Naive thymus-derived CD8-positive, alpha-beta T cell (primary cell): ENCODE measurements at places on chromosomes 11 and 22.

GRCh38 chr11:59154610-59155009 lies 12.0 kb downstream of the FAM111A start:
- DNase-seq: no peak
- no peak overlapping the region for H3K27ac ChIP-seq
- no peak overlapping the region for H3K4me3 ChIP-seq
- H3K36me3 ChIP-seq: peaks cover 28% of the 10 kb centered on the region
- H3K4me1 ChIP-seq: peaks cover 28% of the 10 kb centered on the region

- H3K27ac ChIP-seq: no peak overlapping the region
- DNase-seq: no peak
These were observed 56.8 kb downstream of the CADM1 start for GRCh38 chr11:115447273-115447864.

GRCh38 chr11:57167125-57167846 lies 14.5 kb upstream of the LRRC55 start:
- no peak overlapping the region for H3K4me3 ChIP-seq
- no peaks in the 10 kb centered on the region for H3K36me3 ChIP-seq
- H3K27me3 ChIP-seq: peaks cover 29% of the 10 kb centered on the region
- no peak overlapping the region for H3K27ac ChIP-seq
- DNase-seq: no peak
- no peaks in the 10 kb centered on the region for H3K4me1 ChIP-seq

DNA sequence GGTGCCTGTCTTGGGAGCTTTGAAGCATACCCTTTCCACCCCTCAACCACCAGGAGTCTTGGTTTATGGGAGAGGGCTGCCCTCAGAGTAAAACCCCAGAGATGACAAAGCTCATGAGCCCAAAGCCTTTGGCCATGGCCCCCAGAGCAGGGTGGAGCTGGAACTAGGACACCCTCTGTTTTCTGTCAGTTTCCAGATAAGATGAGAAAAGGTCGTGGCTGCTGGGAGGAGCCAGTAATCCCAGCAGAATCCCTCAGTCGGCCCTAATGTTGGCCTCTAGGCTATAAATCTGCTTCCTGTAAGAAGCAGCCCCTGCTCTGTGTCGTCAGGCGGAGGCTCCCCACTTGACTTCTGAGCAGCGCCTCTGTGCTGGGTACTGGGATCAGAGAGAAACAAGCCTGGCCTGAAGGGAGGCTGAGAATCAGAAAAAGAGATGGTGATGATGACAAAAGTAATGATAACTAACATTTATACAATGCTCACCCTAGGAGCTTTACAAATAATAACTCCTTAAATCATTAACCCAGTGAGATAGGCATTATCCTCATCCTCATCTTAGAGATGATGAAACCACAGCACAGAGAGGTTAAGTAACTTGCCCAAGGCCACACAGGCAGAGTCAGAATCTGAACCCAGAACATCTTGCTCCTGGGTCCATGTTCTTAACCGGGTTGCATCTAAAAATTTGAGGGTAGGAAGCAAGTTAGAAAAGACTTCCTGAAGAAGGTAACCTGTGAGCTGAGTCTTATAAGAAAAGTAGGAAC lies 471.4 kb downstream of the SOX6 start:
- H3K27ac ChIP-seq: no peak overlapping the region
- no peak for DNase-seq
- H3K4me1 ChIP-seq: no peaks in the 10 kb centered on the region
- H3K27me3 ChIP-seq: peaks cover 25% of the 10 kb centered on the region

GRCh38 chr11:44319552-44320288 lies 9.8 kb upstream of the ALX4 start:
- no peak overlapping the region for H3K27ac ChIP-seq
- H3K36me3 ChIP-seq: no peaks in the 10 kb centered on the region
- H3K4me1 ChIP-seq: peaks cover 15% of the 10 kb centered on the region
- H3K4me3 ChIP-seq: no peak overlapping the region
- peaks cover 42% of the 10 kb centered on the region for H3K27me3 ChIP-seq

- no peak for DNase-seq
- no peaks in the 10 kb centered on the region for H3K36me3 ChIP-seq
- no peaks in the 10 kb centered on the region for H3K27me3 ChIP-seq
- H3K27ac ChIP-seq: no peak overlapping the region
- H3K4me1 ChIP-seq: no peaks in the 10 kb centered on the region
These were observed 41.3 kb upstream of the RDX start for GRCh38 chr11:110337570-110338193.

- peaks cover 76% of the 10 kb centered on the region for H3K36me3 ChIP-seq
- H3K27me3 ChIP-seq: no peaks in the 10 kb centered on the region
- H3K4me3 ChIP-seq: no peak overlapping the region
- no peak for DNase-seq
These were observed 19.2 kb downstream of the FAM118A start for GRCh38 chr22:45328822-45329529.

DNA sequence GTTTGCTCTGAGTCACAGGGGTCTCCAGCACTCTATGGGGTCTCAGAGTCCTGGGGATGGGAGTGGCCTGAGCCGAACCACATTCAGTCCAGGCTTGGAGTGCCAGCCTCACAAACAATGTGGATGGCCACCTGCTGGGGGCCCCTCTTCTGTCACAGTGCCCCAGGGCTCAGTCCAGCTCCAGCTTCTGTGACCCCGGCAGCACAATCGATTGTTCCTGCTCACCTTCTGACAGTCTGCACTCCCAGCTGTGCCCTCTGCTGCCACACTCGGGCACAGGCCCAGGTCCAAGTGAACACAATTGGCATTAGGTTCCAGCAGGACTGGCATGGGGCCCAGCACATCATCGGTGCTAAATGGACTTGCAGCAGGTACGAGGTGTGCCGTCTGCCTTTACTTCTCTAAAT lies 84.8 kb downstream of the TP53I11 start:
- H3K36me3 ChIP-seq: peaks cover 10% of the 10 kb centered on the region
- no peak overlapping the region for H3K27ac ChIP-seq
- peaks cover 21% of the 10 kb centered on the region for H3K4me1 ChIP-seq
- H3K4me3 ChIP-seq: no peak overlapping the region

DNA sequence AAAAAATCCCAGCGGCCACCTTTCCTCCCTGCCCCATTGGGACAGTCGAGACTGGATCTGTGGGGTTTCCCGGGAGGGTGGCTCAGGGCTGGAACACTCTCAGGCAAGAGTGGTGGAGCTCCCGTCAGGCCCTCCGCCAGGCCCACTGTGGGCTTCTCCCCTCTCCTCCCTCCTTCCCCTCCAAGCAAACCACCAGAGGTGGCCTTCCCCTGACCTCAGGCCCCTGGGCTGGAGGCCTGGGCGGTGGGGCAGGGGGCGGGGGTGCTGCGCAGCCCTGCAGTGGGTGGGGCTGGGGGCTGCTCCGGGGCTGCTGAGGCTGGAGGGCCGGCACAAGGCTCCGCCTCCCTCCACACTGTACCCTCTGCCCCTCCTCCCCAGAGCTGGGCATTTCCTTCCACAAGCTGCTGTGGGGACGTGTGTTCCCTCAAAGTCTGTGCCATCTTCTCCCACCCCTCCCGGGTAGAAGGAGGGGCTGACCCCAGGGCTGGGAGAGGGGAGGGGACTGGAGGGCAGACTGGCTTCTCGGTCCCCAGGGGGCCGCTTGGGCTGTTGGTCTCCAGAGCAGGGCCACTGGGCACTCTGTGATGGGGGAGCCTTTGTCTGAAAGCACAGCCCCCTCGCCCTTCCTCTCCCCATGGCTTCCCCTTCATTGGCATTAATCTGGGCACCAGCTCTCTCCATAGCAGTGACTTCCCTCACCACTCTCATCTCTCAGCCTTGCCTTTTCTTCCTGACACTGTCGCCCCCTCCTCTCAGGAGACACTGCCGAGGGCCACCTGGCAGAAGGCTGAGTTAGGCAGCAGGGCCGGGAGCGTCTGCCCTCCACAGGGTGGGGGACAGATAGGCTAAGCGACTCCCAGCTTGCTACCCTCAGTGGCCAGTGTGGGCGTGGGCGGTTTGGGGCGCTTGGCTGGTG lies 7.1 kb downstream of the RCOR2 start:
- no peak overlapping the region for H3K27ac ChIP-seq
- H3K36me3 ChIP-seq: peaks cover 38% of the 10 kb centered on the region
- H3K27me3 ChIP-seq: no peaks in the 10 kb centered on the region
- DNase-seq: no peak
- H3K4me3 ChIP-seq: no peak overlapping the region

GRCh38 chr11:1433568-1433967 lies 43.8 kb downstream of the BRSK2 start:
- DNase-seq: no peak
- no peaks in the 10 kb centered on the region for H3K36me3 ChIP-seq
- H3K4me1 ChIP-seq: no peaks in the 10 kb centered on the region
- no peak overlapping the region for H3K27ac ChIP-seq
- H3K4me3 ChIP-seq: no peak overlapping the region

GRCh38 chr11:99370549-99371216 lies 349.9 kb downstream of the CNTN5 start:
- no peak for DNase-seq
- no peak overlapping the region for H3K27ac ChIP-seq
- H3K36me3 ChIP-seq: no peaks in the 10 kb centered on the region
- no peaks in the 10 kb centered on the region for H3K27me3 ChIP-seq
- H3K4me3 ChIP-seq: no peak overlapping the region
- no peaks in the 10 kb centered on the region for H3K4me1 ChIP-seq

GRCh38 chr11:113203141-113203753 lies 111.1 kb upstream of the TTC12 start:
- no peaks in the 10 kb centered on the region for H3K36me3 ChIP-seq
- no peak overlapping the region for H3K27ac ChIP-seq
- peaks cover 42% of the 10 kb centered on the region for H3K27me3 ChIP-seq
- no peaks in the 10 kb centered on the region for H3K4me1 ChIP-seq
- no peak for DNase-seq

GRCh38 chr11:29435421-29435820 lies 581.4 kb downstream of the KCNA4 start:
- no peaks in the 10 kb centered on the region for H3K36me3 ChIP-seq
- H3K4me1 ChIP-seq: no peaks in the 10 kb centered on the region
- H3K27me3 ChIP-seq: no peaks in the 10 kb centered on the region
- H3K4me3 ChIP-seq: no peak overlapping the region
- DNase-seq: no peak

GRCh38 chr11:60993615-60994014 lies 22.1 kb downstream of the CD6 start:
- DNase-seq: no peak
- no peaks in the 10 kb centered on the region for H3K27me3 ChIP-seq
- peaks cover 78% of the 10 kb centered on the region for H3K36me3 ChIP-seq
- H3K4me1 ChIP-seq: peaks cover 82% of the 10 kb centered on the region
- peak overlapping the region; percentile 19 for H3K4me3 ChIP-seq

DNA sequence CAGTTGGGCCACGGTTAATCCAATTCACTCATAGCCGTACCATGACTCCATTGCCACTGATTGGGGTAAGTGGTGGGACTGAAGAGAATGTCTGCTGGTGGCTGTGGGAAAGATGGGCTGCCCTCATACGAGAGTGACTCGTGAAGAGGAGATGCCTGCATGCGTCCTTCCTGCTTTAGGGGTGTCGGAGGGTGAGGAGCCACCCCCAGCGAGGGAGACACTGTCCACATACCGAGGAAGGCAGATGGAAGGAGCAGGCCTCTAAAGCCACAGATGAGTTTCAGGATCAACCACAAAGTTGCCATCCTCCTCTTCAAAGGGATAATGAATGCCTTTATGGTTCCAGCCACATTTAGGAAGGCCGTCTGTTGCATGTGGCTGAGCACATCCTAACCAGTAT lies 83.2 kb downstream of the GRIK4 start:
- H3K27me3 ChIP-seq: peaks cover 35% of the 10 kb centered on the region
- H3K27ac ChIP-seq: no peak overlapping the region
- no peak overlapping the region for H3K4me3 ChIP-seq
- no peaks in the 10 kb centered on the region for H3K4me1 ChIP-seq
- H3K36me3 ChIP-seq: no peaks in the 10 kb centered on the region

GRCh38 chr11:107696140-107696539 lies 15.7 kb downstream of the SLN start:
- no peak overlapping the region for H3K4me3 ChIP-seq
- H3K4me1 ChIP-seq: no peaks in the 10 kb centered on the region
- DNase-seq: no peak
- H3K36me3 ChIP-seq: no peaks in the 10 kb centered on the region
- no peak overlapping the region for H3K27ac ChIP-seq

DNA sequence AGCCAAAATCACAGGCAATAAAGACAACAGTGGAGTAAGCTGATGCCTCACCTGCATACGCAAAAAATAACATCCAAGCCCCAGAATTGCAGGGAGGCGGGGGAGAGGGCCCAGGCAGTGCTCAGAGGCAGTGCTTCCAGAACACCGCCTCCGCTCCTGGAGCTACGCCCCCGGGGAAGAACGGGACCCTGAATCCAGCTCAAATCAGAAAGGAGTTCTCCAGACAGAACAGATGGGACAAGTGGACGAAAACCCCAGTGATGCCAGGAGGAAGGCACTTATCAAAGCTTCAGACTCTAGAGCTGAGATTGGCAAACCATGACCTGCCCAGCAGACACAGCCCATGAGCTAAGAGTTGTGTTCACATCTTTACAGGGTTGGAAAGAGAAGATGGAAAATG lies 683.9 kb downstream of the TBC1D22A start:
- peaks cover 37% of the 10 kb centered on the region for H3K27me3 ChIP-seq
- DNase-seq: no peak
- H3K4me1 ChIP-seq: no peaks in the 10 kb centered on the region
- H3K4me3 ChIP-seq: no peak overlapping the region
- H3K36me3 ChIP-seq: no peaks in the 10 kb centered on the region

DNA sequence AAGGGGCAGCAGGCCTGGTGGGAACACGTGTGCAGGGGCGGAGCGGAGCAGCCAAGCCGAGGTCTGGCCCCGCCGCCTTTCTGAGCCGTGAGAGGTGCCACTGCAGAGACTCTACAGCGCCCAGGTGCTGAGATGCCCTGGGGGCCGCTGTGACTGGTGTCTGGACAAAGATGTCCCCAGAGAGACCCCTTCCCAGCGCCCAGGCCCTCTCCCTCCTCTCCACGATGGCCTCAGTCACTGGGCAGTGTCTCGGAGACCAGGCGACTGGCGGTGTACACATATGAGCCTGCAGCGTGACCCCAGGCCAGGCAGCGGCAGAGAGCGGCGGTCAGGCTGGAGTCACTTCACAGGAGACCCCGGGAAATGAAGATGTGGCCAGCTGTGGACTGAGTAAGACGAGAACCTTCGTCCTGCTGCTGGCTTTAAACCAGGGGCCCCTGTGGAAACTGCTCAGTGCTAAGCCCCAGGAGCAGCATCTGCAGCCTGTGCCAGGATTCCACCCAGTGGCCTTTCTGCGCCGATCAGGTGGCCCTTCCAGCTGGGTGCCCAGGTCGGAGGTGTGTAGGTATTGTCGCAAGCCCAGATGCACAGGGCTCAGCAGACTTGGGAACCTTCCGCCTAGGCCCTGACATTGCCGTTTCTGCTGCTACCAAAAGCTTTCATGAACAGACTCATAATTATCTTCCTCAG lies 34.7 kb downstream of the MOB2 start:
- no peaks in the 10 kb centered on the region for H3K27me3 ChIP-seq
- DNase-seq: no peak
- H3K27ac ChIP-seq: no peak overlapping the region
- H3K36me3 ChIP-seq: no peaks in the 10 kb centered on the region
- no peak overlapping the region for H3K4me3 ChIP-seq

GRCh38 chr11:78156127-78156844 lies 16.9 kb upstream of the ALG8 start:
- no peak overlapping the region for H3K27ac ChIP-seq
- no peak for DNase-seq
- H3K4me1 ChIP-seq: no peaks in the 10 kb centered on the region

- DNase-seq: no peak
- no peak overlapping the region for H3K4me3 ChIP-seq
- H3K27me3 ChIP-seq: no peaks in the 10 kb centered on the region
- no peak overlapping the region for H3K27ac ChIP-seq
- no peaks in the 10 kb centered on the region for H3K36me3 ChIP-seq
These were observed 263.8 kb downstream of the LUZP2 start for GRCh38 chr11:24760681-24761080.

- H3K4me3 ChIP-seq: no peak overlapping the region
- H3K4me1 ChIP-seq: peaks cover 17% of the 10 kb centered on the region
- H3K27ac ChIP-seq: no peak overlapping the region
- DNase-seq: no peak
- no peaks in the 10 kb centered on the region for H3K36me3 ChIP-seq
- no peaks in the 10 kb centered on the region for H3K27me3 ChIP-seq
These were observed 136.4 kb downstream of the TRIM44 start for GRCh38 chr11:35798983-35799382.
